Stimulated activated CD4-positive, alpha-beta T cell treated with anti-CD3 and anti-CD28 coated beads, Interleukin-4, amount 100 ng/mL, for 1 hour (primary cell): ENCODE measurements at places on chromosomes 7 and 10.

DNA sequence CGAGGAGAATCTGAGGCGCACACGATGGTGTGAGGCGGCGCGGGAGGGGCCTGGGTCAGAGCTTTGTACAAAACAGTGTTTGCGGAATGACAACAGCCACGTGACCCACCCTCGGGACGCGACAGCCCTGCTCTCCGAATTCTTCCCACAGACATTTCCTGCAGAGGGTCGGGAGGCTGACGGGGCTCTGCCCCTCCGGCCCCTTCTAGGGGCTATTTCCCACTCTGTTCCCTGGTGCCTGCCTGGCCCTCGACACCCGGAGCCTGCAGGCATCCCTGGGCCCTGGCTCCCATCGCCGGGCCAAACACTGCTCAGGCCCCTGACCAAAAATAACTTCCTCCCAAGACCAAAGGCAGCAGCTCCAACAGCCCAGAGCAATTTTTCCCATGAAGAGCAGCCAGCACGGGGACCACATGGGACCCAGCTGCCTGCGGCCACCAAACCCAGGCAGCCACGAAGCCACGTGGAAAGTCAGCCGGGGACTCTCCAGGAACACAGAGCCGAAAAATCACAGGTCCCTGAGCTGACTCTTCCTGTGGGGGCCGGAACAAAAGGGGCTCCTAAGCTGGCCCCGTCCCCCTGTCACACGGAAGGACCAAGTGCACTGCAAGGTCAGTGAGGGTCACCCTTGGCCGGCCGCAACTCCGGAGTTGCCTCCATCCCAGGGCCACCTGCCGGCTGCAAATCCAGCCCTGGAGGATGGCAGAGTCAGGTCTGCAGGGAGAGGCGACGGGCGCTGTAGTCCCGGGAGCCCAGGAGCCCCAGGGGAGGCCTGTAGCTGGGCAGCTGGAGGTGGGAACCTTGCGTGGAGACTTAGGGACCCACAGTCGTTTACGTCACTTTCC is 42.0 kb downstream of the PAPOLB start:
- no peak for DNase-seq

DNA sequence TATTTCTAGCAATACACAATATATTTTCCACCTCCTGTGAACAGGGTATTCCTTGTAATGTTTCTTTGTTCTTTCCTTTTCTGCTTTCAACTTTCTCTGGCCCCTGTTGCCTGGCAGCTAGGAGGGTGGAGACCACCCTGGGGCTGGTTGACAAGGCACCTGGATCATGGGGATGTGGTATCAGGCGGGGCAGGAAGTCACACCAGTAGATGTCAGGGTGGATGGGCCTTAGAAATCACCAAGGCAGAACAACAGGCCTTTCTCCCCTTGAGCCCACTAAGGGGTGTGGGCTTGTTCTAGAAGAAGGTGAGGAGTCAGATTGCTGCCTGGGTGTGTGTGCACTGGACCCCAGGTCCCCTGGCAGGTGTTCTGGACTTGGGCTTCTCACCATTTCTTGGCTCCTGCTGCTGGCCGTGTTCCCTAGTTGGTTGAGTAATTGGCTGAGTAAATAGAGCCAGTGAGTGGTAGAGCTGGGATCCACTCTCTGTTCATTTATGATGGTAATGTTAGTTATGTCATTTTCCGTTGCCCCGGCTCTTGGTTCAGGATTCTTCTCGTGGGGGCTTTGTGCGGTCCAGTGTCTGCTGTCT is 24.9 kb downstream of the ZNF783 start:
- no peak for DNase-seq

DNA sequence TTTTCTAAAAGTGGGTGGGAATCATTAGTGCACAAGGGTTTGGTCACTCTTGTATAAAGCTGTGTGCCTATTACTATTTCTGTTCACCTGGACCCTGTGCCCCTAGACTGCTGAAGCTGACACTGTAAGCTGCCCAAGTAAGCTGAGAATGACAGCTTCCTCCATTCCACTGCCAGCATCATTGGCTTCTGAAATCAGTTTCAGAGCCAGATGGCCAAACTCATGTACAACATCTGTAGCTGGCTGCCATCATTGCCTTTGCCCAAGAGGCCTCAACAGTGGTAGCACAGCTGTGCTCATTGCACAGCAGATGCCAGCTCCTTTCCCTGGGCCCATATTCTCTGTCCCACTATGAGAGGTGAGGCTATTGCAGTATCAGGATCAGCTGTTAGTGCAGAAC is 165.7 kb downstream of the CPEB3 start:
- no peak for DNase-seq

- no peak for DNase-seq
These were observed 9.3 kb downstream of the NOD1 start for GRCh38 chr7:30469303-30469702.

DNA sequence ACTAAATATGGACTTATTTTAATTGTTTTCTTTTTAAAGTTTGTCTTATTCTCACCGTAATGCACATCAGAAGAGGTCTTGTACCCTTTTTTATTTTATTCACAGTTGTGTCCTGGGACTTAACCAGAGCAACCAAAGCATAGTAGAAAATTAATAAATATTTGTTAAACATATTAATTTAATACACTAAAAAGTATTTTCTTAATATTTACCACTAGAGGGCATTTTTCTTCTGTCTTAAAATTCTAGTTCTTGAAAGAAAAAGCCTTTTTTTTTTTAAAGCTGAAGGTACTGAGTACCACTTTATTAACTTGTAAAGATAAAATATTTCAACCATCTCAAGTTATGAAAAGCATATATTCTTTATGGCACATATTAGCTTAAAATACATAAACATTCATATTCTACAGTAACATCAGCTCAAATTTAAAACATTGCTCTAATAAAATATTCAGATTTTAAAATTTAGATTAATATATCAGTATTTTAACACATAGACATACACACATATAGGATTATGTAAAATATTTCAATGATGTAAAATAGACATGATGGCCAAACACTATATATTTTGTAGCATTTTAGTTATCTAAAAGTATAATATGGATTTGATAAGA is 260.4 kb downstream of the SEMA3A start:
- DNase-seq = no peak

- no peak for DNase-seq
These were observed 31.1 kb downstream of the SEMA3E start for GRCh38 chr7:83617858-83618257.

- peak; percentile 22 for DNase-seq
These were observed 809 bp upstream of the OGA start for GRCh38 chr10:101818872-101819633.

DNA sequence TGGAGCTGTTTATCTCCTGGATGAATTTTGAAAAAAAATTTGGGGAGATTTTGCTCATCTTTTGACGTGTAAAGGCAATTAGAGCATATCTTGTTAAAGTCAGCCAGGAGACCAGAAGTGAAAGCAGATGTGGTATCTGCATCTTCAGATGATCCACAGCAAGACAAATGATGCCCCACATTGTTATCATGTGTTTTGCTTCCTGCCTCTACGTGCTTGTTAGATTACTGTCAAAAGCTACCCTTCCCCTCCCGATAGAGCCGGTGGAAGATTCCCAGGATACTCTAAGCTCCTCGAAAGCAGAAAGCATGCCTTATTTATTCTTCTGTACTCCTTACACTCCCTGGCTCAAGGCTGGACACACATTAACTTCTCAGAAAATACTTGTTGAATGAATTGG is 12.9 kb downstream of the COL17A1 start:
- DNase-seq = no peak

DNA sequence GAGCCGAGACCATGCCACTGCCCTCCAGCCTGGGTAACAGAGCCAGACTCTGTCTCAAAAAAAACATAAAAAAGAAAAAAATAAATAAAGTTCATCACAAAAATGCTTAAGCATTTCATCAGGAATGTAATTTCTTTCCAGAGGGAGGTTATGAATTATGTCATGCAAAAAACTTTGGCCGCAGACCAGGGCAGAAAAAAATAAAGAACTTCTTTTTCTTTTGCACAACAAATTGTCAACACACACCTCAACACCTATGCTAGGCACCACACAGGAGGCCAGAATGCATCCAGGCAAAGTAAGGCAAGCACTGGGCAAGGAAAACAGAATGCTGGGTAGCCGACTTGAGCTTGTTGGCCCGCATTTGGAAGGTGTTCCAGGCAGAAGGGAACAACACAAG is 3.9 kb downstream of the C10orf62 start:
- no peak for DNase-seq

DNA sequence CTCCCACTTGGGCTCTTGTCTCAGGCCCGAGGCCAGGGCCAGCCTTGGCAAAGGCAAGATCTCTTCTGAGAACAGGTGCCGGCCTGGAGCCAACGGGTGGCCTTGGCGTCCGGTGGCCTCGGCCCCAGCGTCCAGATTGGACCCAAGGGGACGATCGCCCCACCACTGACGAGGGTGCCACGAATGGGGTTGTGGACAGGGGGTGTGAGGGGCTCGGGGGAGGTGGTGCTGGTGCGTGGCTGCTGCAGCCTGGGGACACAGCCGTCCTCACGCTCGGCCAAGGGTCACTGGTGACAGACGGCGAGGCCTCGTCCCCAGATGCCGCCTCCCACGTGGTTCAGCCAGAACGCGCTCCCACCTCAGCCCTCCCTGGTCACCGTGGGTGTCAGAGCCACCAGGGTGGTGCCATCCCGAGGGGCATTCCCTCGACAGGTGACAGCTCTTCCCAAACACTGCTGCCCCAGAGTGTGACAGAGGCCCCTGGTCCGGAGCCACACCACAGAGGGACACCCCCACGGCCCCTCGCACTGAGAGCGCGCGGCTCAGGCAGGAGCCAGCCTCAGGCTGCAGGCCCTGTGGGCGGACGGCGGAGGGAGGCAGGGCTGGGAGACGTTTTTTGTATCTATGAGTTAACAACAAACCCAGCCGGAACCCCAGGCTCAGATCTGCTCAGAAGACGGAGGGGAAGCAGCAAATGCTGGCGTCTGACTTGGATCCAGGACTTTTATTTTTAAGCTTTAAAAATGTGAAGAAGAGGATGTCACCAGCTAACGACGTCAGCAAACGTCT is 18.5 kb upstream of the CFAP46 start:
- no peak for DNase-seq

DNA sequence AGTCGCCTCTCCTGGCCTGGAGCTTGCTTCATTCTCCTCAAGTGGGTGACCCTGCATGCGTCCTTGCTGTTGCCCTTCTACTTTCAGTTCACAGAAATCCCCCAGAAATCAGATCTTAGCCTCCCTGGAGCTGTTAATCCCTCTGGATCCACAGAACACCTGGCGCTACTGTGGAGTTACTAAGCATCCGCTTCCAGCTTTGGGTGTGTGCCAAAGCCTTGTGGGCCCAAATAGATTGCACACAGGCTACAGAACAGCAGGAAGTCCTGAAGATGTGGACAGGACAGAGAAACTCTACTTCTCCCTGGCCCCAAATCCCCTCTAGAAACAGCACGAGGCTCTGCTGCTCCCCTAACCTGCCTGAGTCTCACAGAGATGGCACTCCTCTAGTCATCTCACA is 36.6 kb upstream of the PDLIM1 start:
- no peak for DNase-seq

- no peak for DNase-seq
These were observed 33.2 kb upstream of the TPK1 start for GRCh38 chr7:144869082-144869481.

GRCh38 chr7:126445991-126446390 is 806.8 kb downstream of the GRM8 start:
- no peak for DNase-seq

DNA sequence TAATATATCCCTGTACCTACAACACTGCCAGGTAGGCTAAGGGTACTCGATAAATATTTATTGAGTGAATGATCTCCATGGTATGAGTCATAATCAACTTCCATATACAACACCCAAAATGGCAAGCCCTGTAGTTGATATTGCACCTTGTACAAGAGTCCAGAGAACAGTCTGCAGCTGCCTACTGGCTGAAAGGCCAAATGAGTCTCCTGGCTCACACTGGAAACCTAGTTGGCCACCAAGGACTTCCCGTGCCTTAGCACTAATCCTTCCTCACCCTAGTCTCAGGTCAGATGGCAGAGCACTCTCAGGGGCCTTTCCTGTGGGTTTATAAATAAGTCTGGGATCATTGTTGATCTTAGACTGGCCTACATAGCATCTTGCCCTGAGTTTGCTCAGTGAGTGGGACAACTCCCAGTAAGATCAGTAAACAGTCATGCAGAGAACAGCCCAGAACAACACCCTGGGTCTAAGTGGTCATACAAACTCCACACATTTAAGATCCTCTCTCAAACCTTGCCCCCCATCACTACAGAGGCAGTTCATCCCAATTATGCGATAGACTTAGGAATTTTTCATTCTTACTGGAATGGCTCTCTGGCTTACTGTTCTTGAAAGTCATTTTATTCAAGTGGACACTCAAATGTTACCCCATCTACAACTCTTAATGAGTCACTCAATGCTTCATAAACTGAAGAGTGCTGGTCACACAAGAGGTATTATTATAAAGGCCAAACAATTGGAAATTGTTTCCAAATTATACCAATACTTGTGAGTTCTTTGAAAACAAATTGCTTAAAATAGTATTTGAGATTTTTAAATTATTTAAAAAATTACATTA is 14.7 kb upstream of the SLC16A9 start:
- no peak for DNase-seq
